ENCODE measurements at places on chromosomes 6 and 20.

GRCh38 chr6:23969344-23969743 lies 156.7 kb upstream of the NRSN1 start:
- DNase-seq = no peak

DNA sequence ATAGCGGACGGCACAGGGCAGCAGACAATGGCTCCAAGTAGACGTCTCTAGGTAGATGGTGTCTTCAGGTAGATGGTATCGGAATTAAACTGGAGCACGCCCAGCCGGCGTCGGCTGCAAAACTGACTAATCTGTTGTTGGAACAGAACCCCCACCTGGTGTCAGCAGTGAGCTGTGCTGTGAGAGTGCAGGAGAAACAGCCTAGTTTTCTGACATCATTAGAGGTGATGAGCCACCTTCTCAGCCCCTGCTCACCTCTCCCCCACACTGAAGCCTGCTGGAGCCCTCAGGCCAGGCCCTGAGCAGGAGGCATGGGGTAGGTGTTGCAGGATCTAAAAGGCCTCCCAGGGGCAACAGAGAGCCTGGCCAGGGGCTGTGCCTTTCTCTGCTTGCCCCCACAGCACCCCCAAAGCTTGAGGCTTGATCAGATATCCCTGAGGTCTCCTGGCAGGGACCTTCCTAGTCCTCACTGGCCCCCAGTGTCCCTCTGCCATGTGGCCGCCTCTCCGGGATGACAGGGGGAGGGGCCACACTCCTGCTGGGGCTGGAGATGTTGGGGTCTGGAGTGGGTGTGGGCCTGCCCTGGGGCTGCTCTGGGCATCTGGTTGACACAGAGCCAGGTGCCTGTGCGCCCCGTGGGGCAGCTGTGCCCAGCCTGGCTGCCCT lies 6.9 kb upstream of the HELZ2 start:
- DNase-seq = peak; percentile 37

DNA sequence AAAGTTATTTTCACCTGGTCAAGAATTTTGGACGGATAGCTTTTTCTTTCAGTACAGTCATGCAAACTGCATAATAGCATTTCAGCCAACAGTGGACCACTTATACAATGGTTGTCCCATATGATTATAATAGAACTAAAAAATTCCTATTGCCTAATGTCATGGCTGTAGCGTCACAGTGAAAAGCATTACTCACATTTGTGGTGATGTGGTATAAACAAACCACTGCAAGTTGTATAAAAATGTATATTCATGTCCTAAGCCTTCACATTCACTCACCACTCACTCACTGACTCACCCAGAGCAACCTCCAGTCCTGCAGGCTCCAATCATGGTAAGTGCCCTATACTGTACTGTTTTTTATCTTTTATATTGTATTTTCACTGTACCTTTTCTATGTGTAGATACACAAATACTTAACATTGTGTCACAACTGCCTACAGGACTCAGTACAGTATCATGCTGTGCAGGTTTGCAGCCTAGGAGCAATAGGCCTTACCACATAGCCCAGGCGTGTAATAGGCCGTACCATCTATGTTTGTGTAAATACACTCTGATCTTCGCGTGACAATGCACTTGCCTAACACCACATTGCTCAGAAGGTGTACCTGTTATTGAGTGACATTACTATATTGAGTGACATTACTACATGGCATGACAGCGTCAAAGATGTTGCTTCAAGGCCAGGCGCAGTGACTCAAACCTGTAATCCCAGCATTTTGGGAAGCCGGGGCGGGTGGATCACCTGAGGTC lies 17.9 kb downstream of the ABHD12 start:
- DNase-seq = no peak

- DNase-seq = no peak
Observed at GRCh38 chr6:3230900-3231246, 3.4 kb upstream of the TUBB2B start.

- no peak for DNase-seq
Observed at GRCh38 chr6:158011478-158011920, 29.8 kb downstream of the SYNJ2 start.

- no peak for DNase-seq
Observed at GRCh38 chr20:3032624-3033023, 10.8 kb upstream of the GNRH2 start.

GRCh38 chr6:141830530-141830929 lies 302.2 kb upstream of the GJE1 start:
- DNase-seq = no peak

DNA sequence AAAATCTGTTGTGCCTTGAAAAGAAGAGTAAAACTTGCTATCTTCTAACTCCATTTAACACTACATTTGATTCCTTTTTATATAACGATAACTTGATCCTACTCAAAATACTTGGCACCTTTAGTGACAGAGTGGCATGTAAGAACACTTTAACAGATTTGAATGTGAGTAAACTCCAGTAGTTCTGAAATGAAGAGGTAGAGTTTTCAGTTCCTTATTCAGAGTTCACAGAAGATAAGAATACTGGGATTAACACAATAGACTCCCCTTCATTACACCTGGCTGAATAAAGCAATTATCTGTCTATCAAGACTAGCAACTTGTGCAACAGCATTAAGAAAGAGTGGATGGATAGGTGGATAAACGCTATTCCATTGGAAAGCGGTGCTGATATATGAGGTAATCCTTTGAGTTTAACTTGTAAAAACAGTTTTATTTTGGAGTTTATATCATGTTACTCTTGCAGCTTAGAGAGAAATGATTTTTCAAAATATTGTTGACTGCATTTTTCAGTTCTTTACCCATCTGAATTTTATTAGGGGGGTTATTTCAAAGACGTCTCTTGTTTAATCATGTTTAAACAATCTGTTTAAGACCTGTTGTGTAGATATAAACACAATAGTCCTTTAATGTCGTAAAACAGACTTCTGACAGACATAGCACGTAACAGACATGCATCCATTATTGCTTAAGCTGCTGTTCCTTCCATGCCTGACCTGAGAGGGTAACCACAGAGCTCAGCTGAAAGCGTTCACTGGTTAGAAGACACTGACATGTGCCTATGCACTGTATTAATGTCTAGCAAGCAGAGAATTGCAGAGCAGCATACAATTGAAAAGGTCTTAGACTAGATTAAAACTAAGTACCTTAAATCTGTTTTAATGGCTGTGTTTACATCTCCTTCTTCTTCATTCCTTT lies 102.4 kb upstream of the SUPT3H start:
- DNase-seq = peak; percentile 45

DNA sequence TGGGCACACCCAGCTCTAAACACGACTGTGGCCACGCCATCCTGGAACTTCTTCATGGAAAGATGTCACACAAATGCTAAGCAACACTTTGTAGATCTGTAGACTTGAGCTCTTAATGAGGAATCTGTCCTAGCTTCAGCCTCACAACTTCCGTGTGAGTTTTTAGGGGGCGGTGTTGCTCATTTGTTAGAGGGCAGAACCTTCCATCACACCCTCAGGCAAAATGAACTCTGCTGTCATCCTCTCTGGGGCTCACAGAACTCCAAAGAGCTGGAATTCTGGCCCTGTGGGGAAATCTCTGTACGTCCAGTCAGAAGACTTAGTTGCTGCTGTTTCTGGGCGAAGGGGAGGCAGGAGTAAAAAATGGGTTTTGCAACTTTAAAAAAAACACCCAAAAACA lies 49.8 kb downstream of the NRN1 start:
- DNase-seq = no peak
